ENCODE measurements at places on chromosomes 7 and 10.
A peak's percentile ranks its signal among the peaks of the same experiment; 100 is the strongest.

- no peak for DNase-seq
These were observed 17.2 kb downstream of the TCF7L2 start for GRCh38 chr10:112967200-112967599.

GRCh38 chr10:3776796-3777571 lies 8.0 kb downstream of the KLF6 start:
- peak; percentile 76 for DNase-seq

GRCh38 chr7:50355817-50356178 lies 51.3 kb downstream of the IKZF1 start:
- no peak for DNase-seq

GRCh38 chr10:77187376-77187999 lies 450.1 kb downstream of the KCNMA1 start:
- no peak for DNase-seq

GRCh38 chr10:69383558-69383957 lies 33.2 kb downstream of the TACR2 start:
- no peak for DNase-seq

DNA sequence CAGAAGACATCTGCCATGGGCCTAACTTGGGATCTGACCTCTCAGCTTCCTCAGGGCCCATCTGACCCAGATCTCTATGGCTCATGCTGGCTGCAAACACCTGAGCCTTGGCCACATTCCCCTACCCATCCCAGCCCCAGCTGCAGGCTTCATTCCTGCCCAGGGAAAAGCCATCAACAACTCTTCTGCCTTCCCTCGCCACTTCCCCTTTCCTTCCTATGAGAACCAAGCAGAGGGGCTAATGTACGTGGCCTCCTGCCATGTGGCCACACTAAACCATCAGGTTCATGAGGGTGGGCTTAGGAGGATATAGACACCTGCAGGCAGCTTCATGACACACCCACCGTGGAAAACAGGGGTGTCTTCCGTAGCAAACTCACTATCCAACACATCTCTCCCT lies 312.2 kb downstream of the GALNT17 start:
- DNase-seq = no peak

DNA sequence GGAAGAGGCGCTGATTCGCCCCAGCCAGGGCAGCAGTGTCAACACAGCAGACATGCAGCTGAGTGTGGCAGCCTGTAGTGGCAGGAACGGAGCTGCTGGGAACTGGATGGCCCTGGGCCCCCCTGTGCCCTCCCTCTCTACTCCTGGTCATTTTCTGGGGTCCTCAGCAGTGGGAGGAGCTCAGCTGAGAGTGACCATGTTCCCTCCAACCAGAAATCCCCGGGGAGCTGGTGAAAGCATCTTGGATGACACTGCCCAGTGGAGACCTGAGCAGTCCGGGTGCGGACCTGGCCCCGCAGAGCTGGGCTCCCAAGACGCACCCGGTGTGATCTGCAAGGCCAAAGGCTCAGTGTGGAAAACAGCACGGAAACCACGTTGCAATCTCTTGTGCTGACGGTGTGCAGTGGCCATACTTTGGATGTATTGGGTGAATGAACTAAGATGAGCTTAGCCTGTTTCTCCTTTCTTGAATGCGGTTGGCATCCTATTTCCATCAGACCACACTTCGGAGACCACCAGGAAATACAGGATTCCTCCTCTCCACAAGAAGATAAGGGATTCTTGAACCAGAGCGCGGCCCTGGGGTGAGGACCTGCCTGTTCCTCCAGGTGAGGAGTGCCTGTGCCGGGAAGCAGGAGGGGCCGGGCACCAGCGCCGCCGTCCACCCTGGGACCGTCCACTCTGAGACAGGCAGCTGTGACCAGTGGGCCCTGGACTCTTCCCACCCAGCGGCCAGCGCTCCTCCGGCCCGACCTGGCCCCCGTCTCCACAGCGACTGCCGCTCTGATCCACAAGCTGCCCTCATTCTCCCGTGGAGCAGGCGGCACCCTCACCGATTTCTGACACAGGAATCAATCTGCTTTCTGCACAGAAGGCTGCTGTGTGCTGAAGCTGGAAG lies 93.5 kb upstream of the DIP2C start:
- no peak for DNase-seq

- DNase-seq = no peak
These were observed 16.8 kb downstream of the VSIR start for GRCh38 chr10:71756311-71757191.

GRCh38 chr7:141954334-141954733 lies 7.6 kb upstream of the CLEC5A start:
- DNase-seq = no peak

DNA sequence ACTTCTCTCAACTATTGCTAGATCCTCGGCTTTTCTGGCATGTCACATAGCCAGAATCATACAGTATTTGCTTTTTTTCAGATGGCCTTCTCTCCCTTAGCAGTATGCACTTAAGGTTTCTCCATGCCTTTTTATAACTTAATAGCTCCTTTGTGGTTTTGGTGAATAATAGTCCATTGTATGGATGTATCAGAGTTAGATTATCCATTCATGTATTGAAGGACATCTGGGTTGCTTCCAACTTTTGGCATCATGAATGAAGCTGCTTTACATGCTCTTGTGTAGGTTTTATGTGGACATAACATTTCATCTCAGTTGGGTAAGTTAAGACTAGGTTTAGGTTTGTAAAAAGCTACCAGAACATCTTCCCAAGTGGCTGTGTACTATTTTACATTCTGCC lies 4.6 kb downstream of the ATP5F1C start:
- DNase-seq = no peak

- no peak for DNase-seq
These were observed 304.8 kb downstream of the GFRA1 start for GRCh38 chr10:115968236-115968635.

GRCh38 chr7:6272481-6273323 lies at the start of gene CYTH3:
CYTH3 (minus strand) TSS chr7:6272624; CDS start chr7:6272507, 117 bp downstream.
- no peak for DNase-seq

- DNase-seq = no peak
These were observed 1.3 kb upstream of the GRB10 start for GRCh38 chr7:50783801-50784507.

GRCh38 chr7:99184532-99185218 lies 23.2 kb downstream of the KPNA7 start:
- no peak for DNase-seq

GRCh38 chr10:16519908-16520861 lies 1.5 kb downstream of the C1QL3 start:
- no peak for DNase-seq

DNA sequence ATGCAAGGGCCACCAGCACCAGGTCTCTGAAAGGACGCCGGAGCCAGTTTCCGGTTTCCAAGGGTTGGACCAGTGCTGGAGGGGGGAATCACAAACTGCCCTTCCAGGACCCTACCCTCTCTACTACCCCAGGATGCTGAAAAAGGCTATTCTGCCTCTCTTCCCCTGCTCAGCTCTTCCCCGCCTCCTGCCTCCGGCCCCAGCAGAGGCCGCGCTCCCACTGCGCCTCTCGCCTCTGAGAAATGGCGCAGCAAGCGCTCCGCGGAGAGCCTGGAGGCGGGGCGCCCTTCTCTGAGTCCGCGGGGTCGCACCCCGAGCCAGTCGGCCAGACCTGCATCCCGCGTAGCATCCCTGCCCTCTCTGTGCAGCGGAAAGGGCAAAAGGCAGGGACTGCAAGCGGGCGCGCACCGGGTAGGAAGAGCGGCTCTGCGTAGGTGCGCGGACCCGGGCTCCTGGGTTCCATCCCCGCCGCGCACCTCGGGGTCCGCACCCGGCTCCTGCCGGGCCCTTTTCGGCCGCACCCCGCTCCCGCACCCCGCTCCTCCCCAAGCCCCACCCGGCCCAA lies 476 bp upstream of the RET start:
- no peak for DNase-seq

- DNase-seq = no peak
These were observed 81.5 kb upstream of the GNAI1 start for GRCh38 chr7:80053124-80053523.

- no peak for DNase-seq
These were observed 1.7 kb upstream of the MYO1G start for GRCh38 chr7:44980393-44981034.

DNA sequence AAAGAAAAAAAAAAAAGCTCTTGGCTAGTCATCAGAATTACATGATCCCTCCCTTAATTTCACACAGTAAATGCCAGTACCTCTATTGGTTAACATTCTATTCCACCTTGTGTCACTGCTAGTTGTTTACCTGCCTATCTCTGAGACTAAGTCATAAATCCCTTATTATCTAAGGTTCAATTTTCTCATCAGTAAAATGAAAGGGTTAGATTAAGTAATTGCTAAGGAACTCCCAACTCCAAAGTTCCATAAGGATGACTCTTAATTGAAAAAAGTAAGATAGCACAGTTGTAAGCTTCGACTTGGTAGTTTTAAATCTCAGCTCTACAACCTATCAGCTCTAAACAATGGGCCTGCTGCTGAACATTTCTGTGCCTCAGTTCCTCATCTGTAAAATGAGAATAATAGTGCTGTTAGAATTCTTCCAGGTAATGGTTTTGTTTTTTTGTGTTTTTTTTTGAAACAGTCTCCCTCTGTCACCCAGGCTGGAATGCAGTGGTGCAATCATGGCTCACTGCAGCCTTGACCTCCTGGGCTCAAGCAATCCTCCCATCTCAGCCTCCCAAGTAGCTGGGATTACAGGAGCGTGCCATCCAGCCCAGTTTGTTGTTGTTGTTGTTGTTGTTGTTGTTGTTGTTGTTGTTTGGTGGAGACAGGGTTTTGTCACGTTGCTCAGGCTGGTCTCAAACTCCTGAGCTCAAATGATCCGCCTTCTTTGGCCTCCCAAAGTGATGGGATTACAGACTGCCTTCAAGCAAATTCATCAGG lies 35.6 kb downstream of the SRPK2 start:
- DNase-seq = no peak

GRCh38 chr7:48389977-48390376 lies 218.7 kb downstream of the ABCA13 start:
- peak; percentile 2 for DNase-seq

GRCh38 chr10:124896751-124897150 lies 45.2 kb upstream of the ZRANB1 start:
- no peak for DNase-seq

Measured in Panc1 (cell line).